Progenitor cell of endocrine pancreas (in vitro differentiated cells): ENCODE measurements at places on chromosomes 2 and 18.

DNA sequence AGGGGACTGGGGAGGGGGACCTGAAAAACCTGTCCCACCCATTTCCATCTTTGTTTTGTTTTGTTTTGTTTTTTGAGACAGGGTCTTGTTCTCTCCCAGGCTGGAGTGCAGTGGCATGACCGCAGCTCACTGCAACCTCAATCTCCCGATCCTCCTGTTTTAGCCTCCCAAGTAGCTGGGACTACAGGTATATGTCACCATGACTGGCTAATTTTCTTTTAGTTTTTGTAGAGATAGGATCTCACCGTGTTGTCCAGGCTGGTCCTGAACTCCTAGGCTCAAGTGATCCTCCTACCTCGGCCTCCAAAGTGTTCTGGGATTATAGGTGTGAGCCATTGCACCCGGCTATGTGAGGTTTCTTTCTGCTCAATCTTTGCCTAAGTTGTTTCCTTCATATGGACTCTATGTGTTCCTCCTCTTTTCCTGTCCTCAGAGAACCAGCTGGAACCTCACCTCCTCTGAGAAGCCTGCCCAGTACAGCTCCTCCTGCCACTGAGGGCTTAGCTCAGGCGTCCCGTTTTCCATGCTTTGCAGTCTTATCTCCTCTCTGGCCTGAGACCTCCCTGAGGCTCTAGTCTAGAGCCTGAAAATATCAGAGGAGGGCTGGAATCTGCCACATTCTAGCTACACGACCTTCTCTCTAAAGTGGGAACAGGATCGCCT is 74.8 kb downstream of the HS1BP3 start:
- DNase-seq: no peak

DNA sequence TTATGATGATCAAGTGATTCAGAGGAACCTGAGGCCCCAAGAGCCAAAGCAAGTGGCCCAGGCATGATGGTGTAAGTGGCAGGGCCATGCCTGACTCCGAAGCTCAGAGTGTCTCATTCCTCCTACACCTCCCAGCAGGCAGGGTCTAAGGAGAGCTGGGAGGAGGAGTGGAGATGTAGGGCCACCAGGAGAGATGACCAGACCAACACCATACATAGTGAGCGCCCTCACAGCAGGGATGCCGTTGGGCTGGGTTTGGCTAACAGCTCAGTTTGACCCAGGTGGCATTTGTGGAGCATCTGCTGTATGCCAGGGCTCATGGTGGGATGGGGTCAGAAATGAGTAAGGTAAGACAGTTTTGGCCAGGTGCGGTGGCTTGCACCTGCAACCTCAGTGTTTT is 80.7 kb downstream of the MARCO start:
- DNase-seq: no peak

GRCh38 chr2:31428001-31428418 is 13.5 kb upstream of the XDH start:
- no peak for DNase-seq

DNA sequence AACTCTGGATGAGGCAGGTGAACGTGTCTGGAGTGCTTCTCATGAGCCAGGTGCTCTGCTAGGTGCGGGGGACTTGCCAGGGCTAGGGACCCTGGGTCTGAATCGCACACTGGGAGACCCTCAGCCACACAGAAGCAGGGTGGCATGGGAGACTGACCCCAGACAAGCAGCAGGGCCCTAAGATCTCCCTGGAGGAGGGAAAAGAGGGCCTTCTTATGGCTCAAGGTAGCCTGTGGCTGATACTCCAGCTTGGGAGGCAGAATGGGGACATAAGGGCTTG is 12.8 kb upstream of the CIB4 start:
- DNase-seq: no peak

DNA sequence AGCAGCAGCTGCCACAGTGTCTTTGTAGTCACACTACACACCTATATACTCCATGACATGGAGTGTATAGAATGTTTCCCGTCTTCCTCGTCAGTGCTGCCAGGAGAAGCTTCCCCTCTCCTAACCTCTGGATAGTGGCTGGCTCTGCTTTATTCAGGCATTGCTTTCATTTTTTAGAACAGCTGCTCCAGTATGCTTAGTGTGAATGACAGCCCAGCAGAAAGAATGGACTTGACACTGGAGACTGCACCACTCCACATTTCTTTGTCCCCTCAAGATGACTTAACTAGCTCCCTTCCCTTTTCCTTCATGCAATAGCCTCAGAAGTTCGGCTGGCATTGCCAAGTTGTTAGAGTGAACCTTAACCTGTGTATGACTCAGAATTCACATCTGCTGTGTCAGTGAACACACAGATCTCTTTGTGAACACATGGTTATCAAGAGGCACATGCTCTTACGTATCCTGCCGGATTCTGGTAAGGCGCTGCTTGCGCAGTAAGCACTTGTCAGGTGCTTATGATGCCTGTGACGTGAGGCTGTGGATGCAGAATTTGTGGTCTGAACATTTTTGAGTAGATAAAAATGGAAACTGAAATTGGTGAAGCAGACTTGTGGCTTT is 73.9 kb downstream of the NEDD4L start:
- no peak for DNase-seq

DNA sequence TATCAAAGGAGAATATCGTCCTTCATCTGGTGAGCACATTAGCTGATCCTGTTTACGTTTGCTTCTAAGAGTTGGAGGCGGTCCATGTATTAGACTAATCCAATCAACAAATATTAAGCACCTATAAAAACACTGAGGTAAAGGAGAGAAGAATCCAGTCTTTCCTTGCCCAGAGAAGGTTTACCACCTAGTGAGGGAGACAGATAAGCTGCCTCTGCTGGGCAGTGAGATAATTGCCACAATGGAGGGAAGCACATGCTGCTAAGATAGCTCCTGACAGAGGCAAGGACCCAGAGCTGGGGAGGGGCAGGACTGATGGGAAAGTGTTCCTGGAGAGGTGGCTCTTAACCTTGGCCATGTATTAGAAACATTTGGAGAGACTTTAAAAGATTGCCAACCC is 36.7 kb upstream of the ST8SIA5 start:
- no peak for DNase-seq

- DNase-seq: no peak
Measured at GRCh38 chr18:11871501-11871900, 20.3 kb downstream of the CHMP1B start.

DNA sequence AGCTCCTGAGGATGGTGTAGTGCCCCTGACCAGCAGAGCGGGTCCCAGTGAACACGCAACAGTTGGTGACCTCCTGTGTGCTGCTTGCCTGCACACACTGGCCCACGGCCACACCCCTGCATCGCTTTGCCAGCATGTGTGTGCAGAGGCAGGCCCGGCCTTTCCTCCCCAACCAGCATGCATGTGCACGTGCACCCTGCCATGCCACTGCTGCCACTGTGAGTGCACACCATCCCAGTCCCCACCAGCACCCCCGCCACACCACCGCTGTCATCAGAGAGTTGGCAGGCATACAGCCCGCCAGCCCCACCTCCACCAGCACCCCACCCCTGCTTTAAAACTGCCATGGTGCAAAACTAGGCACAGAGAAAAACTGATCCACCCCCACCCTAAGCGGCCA is 197.4 kb upstream of the SRD5A2 start:
- DNase-seq: no peak

DNA sequence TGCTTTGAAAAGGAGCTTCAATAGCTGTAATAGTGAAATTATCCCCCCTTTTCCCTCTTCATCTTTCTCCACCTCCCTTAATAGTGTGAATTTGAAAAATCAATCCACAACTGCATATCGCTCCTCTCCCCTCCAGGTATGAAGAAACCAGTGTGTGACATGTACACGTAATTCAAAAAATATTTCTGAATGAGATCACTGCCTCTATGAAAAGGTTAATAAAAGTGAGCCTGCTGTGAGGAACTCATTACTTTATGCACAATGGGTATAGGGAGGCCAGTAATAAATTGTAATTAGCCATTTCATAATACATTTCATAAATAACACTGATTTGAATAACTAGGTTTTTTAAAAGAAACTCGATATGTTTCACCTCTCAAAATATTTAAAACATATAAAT is 209.0 kb upstream of the KYNU start:
- no peak for DNase-seq

GRCh38 chr2:151292141-151292540 is 2.7 kb upstream of the NMI start:
- no peak for DNase-seq

DNA sequence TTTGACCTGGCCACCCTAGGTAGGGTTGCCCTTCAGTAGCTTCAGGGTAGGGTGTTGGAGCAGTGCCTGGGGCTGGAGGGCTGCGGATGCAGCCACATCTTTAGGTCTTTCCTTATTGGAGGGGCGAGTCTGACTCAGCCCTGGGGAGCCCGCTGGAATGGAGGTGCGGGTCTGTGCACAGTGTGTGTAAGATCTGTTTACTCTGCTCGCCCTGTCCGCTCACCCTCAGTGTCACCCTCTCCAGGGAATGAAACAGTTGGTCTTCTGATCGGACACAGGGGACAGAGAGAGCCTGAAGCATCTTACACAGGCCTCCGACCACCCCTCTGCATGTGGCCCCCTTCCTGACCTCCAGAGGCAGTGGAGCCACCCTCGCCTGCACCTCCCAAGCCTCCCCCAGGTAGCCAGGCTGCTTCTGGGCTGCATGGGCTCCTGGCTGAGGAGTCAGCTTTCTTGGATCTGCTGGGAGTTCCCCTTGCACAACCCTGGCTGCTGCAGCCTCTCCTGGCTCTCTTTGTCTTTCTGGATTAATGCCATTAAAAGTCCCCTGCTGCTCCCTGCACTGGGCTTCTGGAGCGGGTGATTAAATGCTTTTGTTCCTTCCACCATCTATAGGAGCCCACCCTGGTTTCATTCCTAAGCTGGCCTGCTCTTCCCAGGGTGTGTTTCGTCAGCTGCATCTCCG is 82.6 kb downstream of the ASB1 start:
- DNase-seq: no peak

DNA sequence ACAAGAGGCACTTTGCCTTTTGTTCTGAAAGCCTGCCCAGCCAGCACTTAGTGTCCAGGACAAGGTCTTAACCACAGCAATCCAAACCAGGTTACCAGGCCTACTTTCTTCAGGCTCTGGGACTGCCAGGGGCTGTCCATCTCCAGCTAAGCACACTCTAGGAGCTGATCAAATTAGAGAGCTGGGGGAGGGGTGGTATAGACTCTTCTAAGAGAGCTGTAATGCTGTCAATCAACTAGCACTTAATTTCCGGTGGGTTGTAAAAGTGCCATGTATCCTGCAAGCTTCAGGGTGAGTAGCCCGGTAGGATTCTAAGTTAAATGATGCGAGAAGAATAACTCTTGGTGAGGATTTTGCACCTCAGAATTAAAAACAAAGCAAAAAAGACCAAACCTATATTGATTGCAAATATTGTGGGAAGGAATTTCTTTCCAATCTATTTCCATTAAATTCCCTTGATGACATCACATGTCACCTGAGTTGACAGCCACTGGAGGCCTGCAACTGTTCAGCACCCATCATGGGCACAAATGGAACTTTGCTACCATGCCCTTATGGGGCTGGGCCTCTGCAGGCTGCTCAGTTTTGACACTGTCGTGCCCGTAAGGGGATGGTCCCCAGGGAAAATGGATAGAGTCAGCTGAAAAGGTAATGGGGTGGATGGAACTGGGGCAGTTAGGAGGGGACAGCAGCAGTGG is 8.7 kb upstream of the COX7A2L start:
- DNase-seq: no peak

DNA sequence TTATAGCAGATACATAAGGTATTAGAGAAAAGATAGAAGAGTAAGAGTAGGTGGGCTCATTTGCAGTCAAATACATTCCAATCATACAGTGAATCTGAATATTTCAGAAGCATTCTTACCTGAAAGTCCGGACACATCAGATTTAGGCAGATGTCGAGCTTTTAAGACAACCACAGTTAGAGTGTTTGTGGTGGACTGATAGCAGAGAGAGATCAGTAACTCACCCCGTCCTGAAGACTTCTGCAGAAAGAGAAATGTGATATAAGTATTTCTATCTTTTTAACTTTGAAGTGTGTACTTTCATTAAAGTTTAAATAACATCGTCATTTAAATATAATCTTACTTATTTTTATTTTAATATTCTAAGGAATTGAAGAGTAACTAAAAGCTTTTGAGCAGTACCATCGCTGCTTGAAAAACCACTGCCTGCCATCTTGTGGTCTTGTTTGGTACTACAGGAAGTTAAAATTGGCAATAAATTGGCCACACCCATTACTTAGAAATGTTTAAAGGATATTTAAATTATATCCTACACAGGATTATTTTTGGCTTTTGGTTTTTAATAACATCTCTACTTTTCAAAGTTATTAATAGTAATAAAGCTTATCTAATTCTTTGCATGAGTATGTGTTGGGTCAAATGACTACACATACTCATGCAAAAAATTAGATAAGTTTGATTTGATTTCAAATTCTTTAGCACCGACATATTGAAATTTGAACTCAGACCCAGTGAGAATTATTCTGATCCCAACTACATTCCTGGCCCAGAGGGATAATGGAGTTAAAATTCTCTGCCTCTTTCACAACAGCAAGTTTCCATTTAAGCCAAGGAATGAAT is 5.5 kb downstream of the SYT4 start:
- no peak for DNase-seq

GRCh38 chr2:7523481-7524120 is 606.4 kb downstream of the RNF144A start:
- no peak for DNase-seq

DNA sequence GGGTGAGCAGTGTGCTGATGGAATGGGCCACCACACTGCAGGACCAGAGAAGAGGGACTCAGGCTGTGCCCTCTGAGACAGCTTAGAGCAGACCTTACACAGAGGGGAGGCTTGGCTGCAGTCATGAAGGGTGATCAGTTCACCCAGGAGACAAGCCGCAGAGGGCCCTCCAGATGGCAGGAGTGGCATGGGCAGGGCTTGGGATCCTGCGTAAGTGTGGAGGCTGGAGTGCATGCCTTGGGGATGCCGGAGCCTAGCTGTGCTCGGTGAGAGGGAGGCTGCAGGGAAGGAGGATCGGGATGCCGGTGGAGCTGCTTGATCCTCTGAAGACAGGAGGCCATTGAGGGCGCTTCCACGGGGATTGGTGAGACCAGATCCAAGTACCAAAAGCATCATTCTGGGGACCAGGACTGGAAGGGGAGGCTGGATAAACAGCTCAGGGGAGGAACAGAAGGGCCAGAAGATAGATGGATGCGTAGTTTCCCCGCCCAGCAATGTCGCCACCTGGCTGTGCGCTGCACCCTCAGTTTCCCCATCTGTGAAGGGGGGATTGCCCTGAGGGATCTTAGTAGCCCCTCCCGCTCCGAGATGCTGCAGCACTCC is 163.4 kb downstream of the INHBB start:
- no peak for DNase-seq

GRCh38 chr18:63409301-63409700 is 13.0 kb downstream of the VPS4B start:
- DNase-seq: no peak

GRCh38 chr18:48891721-48892120 is 59.0 kb downstream of the SMAD7 start:
- no peak for DNase-seq
